Ascending aorta (tissue), 2 donors: ENCODE measurements at places on chromosomes 16 and 17.

DNA sequence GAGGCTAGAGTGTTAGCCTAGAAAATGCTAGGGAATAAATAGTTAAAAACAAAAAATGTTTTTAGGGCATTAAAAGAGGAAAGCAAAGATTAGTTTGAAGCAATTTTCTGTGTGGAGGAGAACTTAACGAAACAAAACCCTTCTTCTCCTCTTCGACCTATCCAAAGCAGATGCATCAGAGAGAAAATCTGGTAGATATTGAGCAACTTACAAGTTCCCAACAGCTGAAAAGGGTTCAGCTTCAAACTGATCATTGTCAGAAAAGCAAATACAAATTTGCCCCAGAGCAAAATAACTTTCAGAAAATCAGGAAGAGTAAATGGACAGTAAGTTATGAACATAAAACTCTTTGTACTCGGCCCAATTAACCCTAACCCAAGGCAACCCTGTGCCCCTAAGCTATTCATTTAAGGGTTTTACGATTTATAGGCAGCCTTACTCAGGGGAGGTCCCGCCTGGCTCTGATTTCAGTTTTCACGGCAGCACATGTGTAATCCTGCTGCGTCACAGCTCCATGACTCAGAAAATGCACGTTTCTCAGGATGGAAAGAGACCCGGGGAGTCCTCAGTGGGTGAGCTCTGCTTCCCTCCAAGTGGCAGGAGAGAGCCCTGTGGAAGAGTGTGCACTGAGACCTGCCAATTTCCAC lies 405.7 kb upstream of the SALL1 start:
- no peak for DNase-seq

- no peak for DNase-seq
Measured at GRCh38 chr17:46057366-46057765, 58.3 kb downstream of the STH start.

- no peak for DNase-seq
Measured at GRCh38 chr16:67948015-67948414, 4.1 kb upstream of the LCAT start.

DNA sequence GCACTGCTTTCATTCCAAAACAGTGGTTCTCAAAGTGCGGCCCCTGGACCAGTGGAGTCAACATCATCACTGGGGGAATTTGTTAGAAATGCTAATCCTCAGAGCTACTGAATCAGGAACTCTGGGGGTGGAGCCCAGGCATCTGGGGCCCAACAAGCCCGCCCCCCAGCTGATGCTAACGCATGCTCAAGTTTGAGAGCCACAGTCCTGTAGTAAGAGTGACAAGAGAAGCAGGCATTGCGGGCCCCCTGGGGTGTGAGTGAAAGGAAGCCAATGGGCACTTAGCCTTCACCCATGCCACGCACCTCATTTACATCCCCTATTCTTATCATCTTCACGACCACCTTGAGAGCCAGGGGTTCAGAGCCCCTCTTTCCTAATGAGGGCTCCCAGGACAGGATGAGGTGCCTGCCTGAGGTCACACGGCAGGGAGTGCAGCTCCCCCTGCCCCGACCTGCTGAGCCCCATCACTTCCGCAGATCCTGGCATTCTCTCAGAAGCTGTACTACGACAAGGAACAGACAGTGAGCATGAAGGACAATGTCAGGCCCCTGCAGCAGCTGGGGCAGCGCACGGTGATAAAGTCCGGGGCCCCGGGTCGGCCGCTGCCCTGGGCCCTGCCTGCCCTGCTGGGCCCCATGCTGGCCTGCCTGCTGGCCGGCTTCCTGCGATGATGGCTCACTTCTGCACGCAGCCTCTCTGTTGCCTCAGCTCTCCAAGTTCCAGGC lies 9.1 kb downstream of the CA4 start:
- no peak for DNase-seq

DNA sequence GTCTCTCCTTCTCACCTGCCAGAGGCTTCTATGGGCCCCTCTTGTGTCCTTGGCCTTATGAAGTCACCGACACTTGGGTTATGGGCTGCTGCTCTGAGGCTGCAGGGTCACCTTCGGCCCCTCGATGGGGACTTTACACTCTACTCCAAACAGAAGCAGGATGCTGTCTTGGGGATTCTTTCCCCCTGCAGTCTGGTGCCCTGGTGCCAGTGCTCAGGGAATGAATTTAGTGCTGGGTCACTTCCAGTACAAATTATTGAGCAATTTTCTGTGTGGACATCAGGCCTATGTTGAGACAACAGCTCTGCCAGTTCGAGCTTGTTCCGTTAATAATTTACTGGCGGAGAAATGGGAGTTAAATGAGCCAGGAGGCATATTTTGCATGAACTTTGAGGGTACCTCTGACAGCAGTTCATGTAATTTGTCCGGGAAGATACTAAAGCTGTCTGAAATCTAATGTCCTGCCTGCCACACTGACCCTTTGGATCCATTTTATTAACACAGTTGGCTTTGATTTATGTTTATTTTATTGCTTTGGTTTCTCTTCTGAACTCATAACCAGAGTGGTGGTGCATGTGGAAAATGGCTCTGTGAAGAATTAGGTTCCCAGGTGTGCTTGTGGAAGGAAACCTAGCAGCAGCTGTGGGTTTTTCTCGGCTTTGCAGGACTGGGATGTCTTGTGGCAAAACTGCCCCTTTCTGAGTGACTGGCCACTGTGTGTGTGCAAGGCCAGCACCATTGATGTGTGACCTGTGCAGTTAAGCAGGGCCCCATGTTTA lies 34.1 kb upstream of the DHX8 start:
- no peak for DNase-seq

- no peak for DNase-seq
Measured at GRCh38 chr16:47881574-47881973, 274.2 kb downstream of the ABCC12 start.

GRCh38 chr17:77881545-77881944 lies 77.0 kb upstream of the TNRC6C start:
- DNase-seq, result peak; percentile 43

- no peak for DNase-seq
Measured at GRCh38 chr17:80517641-80518040, 27.0 kb upstream of the RPTOR start.

DNA sequence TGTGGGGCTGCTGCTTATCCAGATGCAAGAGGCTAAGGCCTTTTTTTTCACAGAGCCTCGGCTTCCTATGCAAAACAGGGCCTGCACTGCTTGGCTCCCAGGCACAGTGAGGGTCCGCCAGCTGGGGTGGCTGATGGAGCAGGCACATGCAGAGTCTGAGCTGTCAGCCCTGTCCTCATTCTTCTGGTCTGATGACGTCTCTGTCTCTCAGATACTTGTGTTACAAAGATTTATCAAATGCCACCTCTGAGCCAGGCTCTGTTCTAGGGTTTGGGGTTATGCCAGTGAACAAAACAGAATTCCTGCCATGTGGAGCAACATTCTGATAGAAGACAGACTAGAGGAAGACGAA lies 4.8 kb downstream of the RNF40 start:
- DNase-seq, result no peak

DNA sequence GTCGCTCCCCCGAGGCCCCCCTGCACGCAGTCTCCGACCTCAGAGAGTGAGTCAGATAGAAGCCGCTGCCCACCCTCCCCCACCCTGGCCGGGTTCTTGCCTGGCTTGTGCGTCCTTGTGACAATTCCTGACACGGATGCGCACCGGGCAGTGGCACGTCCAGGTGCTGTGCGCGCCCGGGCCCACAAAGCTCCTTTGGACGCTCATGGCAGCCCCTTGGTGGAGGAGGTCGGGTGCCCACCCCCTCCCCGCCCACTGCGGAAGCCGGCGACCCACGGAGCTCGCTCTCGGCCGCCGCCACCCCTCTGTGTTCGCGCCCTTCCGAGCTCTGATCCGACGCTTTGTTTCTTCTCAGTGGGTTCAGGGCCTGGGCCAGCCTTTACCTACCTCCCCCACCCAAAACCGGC lies 662 bp upstream of the TUBB3 start:
- DNase-seq, result peak; percentile 94

DNA sequence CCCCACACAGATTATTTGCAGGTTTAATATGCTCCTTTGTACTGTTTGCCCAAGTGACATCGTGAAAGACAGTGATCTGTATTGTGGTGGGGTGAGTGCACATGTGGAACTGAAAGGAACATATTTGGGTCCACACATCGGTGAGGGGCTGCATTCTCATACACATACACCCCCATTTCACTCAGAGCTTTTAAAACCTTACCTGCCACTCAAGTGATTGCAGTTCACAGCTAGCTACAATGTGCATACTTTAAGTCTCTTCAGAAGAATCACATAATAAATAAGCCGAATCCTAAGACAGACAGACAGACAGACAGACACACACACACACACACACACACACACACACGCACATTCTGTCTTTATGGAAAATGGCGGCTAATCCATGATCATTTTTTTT lies 102.6 kb downstream of the AATF start:
- DNase-seq, result no peak

- DNase-seq, result no peak
Measured at GRCh38 chr17:28534740-28535375, 17.6 kb downstream of the UNC119 start.

DNA sequence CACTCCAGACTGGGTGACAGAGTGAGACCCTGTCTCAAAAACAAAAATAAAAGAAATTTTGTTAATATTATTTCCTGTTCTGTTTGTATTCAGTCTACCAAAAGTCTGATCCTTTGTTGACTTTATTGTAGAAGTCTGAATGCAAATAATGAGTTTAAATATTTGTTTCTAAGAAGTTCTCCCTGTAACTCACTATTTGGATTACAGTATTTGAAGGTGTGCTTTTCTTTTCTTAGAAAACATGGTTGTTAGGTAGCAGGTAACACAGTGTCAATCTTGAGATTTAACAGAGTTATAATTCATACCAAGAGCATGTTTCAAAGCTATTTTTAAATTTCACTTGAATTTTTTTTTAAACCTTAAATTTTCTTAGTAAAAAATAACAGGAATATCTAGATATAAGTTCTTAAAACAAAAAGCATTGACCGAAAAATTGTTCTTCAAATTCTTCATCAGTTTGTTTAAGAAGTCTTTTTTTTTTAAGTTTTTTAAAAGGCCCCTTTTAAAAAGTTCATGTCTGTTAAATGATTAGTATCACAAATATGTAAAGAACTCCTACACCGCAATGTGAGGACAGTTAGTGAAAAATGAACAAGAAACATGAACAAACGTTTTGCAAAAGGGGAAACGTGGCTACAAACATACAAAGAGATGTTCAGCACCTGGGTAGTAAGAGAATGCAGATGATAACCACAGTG lies 35.0 kb downstream of the GAN start:
- DNase-seq, result no peak

DNA sequence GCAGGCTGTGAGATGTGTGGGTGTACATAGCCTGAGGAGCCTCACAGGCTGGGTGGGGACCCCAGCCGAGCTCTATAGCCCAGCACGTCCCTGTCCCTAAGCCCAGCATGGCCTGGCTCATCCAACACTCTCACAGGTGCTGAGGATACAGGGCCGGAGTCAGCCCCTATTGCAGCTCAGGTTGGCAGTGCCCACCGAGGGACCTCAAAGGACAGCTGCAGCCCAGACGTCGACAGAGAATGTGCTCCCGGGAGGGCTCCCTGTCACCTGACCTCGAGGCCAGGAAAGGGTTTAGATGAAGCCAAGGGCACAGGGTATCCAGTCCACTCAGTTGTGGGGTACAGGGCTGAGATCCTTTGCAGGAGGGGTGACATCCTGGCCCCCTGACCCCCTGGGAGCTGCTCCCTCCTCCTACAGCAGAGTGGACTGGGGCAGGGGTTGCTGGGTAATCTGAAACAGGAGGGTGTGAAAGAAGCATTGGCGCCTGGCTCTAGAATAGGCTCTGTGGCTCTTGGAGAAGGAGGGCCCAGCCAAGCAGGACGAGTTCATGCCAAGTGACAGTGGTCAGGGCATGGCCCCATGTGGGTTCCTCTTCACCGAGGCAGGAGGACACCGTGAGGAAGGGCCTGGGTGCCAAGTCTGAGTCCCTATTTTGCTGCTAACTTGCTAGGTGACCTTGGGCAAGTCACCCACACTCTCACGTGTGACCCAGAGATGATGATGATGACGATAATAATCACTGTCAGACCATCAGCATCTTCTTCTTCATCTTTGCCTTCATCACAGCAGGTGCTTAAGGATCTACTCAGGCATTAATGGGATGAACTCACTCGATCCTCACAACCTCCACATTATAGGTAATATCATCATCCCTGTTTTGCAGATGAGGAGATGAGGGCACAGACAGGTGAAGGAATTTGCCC lies 68.0 kb downstream of the RMI2 start:
- no peak for DNase-seq

DNA sequence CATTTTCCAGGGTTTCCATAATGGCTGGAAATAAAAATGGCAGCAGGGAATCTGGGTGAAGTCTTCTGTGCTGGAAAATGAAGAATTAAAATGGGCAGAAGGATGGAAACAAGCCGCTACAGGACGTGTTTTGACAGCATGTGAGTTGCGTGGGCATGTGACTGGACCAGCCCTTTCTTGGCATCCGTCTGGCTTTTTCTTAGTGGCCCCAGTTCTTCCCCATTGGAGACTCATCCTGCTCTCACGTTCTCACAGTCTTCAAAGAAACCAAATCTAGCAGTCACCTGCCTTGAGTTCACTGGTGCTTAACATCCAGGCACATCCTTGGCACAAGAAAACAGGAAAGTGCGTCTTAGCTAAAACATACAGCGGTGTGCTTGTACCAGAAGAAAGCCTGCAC lies 180.2 kb upstream of the CACNG5 start:
- no peak for DNase-seq

GRCh38 chr17:76119409-76120371 lies 16.1 kb upstream of the EXOC7 start:
- DNase-seq, result no peak

DNA sequence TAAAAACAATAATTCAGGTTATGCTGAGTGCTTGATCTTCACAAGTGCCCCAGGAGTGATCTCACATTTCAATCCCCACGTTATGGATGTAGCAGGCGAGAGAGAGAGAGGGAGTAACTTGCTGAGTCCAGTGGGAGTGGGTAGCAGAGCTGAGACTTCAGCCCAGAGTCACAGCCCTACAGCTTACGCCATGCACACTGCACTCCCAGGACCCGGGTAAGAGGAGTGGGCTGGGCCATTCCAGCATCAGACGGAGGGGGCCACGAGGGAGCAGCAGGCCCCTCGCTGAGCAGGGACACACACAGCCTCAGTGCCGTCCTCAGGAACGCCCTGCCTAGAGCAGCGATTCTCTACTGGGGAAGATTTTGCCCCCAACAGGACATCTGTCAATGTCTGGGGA lies 9.8 kb upstream of the KIF19 start:
- DNase-seq, result no peak

DNA sequence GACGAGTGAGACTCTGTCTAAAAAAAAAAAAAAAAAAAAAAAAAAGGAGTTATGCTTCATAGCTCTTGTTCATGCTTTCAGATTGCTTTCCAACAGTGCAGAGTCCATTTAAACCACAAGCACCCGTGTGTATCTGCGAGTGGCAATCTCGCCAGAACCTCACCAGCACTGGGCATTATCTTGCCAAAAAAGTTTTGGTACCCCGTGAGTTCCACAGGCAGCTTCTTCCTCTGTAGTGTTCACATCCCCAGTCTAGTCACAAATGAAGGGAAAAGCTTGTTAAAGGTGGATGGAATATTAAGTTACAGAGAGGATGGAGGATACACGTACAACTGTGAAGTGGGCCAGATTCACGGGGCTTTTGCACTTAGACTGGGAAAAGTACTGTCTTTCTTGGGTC lies 33.5 kb downstream of the WSB1 start:
- DNase-seq, result no peak
